B cell (primary cell): ENCODE measurements at places on chromosomes 2 and 18.

DNA sequence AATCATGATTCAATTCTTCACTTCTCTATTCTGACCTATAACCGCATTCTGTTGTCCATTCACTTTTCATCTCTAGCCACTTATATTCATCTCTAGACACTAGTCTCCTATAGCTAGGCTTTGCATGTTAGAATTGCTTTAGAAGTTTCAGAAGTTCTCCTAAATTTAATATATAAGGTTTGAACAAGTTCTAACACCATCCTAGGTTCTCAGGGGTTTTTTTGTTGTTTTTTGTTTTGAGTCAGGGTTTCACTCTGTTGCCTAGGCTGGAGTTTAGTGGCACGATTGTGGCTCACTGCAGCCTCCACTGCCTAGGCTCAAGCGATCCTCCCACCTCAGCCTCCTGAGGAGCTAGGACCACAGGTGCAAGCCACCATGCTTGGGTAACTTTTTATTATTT is 19.9 kb downstream of the WDSUB1 start:
- DNase-seq, result no peak

- DNase-seq, result no peak
Measured at GRCh38 chr2:134952608-134953007, 34.0 kb downstream of the CCNT2 start.

DNA sequence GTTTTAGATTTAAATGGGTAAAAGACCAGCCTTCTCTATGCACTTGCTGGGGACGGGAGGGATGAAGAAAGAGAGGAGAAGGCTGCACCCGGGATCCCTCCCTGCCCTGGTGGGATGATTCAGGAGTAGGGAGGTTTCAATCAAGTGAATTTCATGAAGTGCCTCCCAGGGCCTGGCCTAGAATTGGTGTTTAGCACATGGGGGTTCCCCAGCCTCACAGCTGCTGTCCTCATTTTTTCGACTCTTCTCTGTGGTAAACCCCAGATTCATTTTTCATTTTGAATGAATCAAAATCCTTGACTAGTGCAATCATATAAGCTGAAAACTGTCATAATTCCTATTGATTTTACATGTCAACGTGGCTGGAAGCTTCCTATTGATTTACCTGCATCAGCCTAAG is 81.1 kb downstream of the LPIN1 start:
- DNase-seq, result no peak

GRCh38 chr2:68692511-68692910 is 42.1 kb upstream of the ARHGAP25 start:
- DNase-seq, result peak; percentile 22

- peak; percentile 19 for DNase-seq
Measured at GRCh38 chr2:25558262-25558661, 115.1 kb downstream of the DTNB start.

- DNase-seq, result no peak
Measured at GRCh38 chr18:67410075-67411070, 106.1 kb downstream of the DSEL start.

DNA sequence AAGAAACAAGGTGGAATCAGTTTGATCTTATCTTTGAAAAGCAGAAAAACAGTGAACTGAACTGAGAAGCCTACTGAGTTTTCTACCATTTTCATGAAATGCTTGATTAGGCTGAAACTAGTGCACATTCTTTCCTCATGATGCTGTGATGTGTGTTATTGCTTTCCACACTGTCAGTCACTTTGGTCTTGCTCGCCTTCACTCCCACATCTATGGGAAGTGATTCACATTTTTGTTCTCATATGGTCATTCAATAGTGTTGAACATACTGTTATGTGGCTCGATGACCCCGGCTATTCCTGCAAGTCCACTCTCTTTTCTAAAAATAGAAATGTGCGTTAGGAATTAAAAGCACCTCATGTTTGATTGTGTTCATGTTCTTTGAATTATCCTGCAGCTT is 129.7 kb downstream of the TGIF1 start:
- DNase-seq, result no peak

DNA sequence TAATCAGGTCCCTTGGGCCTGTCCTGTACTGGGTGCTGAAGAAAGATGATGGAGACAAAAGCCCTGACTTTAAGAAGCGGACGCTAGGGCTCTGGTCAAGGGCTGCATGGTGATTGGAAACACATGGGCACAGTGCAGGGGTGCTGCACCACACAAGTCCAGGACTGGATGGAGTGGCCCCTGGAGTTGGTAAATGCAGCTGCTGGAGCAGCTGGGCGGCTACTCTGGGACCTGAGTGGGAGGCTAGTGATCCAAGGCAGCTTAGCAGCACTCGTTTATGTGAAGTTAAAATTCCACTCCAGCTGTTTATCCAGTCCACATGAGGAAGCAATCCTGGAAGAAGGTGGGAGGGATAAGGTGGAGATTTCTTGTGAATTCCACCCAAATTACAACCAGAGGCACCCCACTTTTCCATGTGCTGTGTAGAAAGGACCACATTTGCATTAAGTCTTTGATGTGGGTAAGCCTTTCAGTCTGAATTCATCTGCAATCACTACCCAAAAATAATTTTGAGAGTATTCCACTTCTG is 24.9 kb downstream of the MERTK start:
- no peak for DNase-seq

DNA sequence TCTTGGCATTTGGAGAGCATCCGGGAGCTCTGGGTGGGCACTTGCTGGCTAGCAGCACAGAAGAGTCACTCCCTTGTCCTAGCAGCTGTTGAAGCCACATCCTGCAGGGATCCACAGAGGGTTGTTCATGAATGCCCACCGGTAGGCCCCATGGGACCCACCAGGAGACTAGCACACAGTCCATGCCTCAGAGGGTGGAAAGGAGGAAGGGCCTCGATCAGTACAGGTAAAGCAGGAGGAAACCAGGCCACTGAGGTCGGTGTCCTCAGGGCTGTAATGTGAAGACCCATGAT is 205.8 kb downstream of the SEPTIN10 start:
- DNase-seq, result no peak

- no peak for DNase-seq
Measured at GRCh38 chr2:151860613-151861146, 32.5 kb upstream of the ARL5A start.

DNA sequence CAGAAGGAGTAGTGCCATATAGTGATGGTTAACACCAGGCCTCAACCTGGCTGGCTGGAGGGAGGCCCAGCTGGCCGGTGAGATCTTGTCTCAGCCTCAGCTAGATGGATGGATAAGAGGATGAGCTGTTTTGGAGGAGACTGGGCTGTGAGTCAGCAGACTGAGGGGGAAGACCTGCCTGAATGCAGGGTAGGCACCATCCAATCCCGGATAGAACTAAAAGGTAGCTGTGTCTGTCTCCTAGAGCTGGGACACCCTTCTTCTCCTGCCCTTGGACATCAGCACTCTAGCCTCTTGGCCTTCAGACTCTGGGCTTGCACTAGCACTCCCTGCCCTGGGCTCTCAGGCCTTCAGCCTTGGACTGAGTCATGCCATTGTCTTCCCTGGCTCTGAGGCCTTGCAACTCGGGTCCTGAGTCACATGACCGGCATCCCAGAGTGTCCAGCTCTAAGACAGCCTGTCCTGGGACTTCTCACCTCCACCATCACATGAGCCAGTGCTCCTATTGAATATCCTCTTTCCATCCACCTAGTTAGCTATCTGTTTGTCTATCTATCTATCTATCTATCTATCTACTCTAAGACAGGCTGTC is 131.3 kb downstream of the TPO start:
- no peak for DNase-seq

GRCh38 chr2:176130147-176130956 is 847 bp downstream of the HOXD8 start:
- DNase-seq, result peak; percentile 56

DNA sequence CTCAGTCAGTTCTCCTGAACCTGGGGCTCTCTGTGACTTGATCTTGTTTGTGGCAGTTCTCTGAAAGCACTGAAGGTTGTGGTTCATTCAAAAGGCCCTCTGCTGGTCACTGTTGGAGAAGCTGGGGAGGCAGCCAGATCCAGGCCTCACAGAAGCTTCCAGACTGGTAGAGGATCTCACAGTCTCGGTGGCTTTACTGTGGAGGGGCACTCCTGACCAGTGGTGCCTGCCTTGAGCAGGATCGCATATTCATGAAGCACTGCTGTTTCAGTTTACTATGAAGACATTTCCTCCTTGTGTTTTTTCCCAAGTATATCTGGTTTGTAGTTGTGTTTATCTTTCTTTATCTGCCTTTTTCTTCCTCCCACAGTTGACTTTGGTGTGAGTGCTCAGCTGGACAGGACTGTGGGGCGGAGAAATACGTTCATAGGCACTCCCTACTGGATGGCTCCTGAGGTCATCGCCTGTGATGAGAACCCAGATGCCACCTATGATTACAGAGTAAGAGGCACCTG is 133.9 kb downstream of the MAP4K4 start:
- DNase-seq, result peak; percentile 75

DNA sequence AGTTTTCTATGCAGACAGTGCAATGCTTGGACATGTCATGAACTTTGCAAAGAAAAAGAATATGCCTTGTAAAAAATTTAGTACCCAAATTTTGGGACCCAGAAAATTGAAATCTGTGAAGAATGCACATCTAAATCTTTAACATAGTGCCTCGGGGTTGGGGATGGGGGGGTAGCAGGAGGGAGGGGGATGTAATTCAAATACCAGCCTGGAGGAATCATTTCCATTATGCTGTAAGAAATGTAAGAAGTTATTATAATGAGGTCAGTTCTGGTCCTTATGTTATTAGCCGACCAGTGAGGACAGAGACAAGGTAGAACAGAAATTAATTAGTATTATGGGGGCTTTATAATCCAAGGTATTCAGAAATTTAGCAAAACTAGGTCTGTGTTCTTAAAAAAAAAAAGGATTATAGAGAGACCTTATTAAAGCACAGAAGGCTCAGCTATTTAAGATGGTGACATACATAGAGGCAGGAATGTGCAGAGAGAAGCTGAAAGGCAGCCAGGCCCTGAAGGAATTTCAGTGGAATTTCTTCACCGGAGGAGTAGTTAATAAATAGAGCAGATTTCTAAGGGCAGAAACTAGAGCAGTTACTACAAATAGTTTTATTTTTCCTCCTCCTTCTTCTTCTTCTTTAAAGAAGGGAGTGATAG is 89.0 kb upstream of the RBMS1 start:
- DNase-seq, result no peak

DNA sequence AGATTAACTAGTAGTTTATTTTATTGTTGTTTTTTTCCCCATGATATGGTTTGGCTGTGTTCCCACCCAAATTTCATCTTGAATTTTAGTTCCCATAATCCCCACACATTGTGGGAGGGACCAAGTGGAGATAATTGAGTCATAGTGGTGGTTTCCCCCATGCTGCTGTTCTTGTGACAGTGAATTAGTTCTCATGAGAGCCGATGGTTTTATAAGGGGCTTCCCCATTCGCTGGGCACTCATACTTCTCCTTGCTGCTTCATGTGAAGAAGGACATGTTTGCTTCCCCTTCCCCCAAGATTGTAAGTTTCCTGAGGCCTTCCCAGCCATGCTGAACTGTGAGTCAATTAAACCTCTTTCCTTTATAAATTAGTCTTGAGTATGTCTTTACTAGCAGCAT is 36.5 kb downstream of the GALNT14 start:
- no peak for DNase-seq

- no peak for DNase-seq
Measured at GRCh38 chr2:23706613-23707078, 220.3 kb downstream of the ATAD2B start.
